ENCODE measurements at places on chromosomes 7 and 10.

DNA sequence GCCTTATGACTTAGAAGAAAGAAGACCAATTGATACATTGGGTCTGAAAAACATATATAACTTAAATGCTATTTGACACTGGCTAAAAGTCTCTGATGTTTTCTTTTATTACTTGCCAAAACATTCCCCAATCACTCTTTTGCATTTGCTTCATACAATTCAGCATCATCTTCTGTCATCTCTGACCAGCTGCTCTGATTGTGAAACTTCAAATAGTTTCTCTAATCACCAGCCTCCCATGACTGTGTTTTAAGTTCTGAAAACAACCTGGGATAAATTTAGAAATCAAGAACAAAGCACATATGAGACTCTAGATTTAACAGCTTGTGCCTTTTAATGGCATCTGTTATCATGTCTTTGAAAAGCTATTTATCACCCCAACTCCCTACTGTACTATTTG is 208.4 kb upstream of the KCND2 start:
- no peak for DNase-seq

DNA sequence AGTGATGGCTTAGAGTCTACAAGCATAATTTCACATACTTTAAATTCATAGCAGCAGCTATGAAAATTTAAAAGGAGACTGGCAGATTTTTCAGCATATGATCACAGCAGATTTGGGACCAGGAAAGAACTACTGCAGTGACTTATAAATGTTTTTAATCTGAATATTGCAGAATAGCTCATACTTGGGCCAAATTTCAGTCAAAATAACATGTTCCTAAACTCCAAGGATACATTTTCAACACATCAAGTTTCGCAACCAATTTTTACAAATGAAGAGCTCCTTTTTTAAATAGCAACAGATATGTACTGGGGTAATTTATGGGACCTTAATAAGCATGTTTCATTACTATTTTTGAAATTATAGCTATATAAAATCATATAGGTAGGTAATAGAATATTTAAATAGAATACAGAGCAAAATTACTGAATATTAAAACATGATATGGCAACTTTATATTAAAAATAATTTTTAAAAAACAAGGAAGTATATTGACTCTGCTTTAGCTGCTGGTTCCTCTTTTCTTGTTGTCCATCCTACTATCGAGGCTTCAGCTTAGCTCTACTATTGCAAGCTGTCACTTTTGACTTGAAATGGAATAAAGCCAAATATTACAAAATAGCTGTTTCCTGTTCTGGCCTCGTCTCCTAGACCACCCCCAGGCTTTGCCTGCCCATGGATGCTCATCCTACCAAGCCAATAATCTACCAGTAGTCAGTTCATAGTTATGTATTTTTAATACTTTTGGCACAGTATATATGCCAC is 123.1 kb downstream of the NRBF2 start:
- no peak for DNase-seq

DNA sequence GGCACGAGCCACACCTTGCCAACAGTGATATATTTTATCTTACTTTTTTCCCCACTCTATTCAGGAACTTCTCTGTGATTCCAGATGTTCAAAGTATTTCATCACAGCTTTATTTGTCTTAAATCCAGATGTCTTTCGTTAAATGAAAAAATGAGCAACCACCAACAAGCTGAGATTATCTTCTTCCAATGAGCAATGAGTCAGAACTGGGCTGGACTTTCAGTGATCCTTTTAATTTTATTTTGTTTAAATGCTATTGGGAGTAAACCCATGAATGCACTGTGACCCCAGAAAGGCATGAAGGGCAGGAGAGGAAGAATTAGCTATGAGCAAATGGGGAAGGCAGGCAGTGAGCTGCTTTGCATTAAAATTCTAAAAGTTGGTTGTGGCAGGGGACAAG is 77.6 kb upstream of the IMMP2L start:
- DNase-seq: peak; percentile 24

DNA sequence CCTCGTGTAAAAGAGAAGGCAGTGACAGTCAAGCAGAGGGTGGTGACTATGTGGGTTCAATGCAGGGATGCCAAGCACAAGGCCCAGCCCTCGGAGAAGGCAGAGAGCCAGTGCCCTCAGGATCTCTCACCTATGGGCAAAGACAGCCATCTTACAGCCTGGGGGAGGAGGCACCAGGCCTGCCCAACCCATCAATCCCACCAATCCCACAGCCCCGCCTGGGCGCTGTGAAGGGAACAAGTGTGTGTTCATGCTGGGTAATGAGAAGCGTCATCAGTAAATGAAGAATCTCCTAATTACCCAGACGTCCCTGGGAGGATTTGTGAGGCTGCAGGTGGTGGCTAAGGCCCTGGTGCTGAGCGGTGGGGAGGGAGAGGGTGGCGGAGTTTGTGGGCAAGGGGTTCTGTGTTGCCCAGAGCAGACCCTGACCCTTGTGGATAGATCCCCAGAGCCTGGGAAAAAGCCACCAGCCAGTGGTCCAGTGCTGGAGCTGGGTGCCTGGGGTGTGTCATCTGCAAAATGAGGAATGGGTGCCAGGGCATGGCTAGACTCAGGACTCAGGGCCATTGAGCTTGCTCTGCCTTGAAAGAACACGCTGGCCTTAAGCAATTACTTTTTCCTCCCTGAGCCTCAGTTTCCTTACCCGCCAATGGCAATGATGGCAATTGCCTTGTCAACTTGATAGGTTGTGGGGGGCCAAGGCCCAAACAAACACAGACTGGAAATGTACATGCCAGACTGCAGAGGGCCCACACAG is 128.1 kb upstream of the UNC5B start:
- DNase-seq: no peak

DNA sequence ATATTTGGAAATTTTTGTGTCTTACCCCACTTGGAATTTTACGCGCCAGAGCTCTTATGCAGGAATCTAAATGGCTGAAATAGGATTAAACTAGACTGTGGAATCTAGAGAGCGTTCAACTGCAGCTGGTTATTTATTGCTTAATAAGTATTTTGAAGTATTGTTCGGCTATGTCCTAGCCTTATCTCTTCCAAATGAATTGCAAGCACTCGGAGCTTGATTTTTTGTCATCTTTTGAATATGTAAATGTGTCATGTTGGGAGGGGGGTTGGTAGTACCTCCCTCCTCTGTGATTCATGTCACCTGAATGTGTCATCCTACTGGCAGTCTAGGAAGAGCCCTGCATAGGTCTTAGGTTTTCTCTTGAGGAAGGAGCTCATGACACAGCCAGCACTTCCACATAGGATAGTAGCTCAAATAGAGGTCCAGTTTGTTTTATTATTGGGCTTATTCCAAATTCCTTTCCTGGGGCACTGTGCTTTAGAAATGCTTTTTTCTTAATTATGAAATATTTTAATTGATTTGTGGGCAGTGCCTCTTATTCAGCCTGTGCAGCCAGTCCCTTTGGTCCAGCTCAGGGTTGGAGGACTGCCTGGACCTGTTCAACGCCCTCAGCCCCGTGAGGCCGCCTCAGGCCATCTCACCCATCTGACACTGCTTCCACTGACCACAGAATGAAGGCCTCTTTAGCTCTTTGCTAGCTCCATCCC is 22.5 kb upstream of the TRIL start:
- peak; percentile 32 for DNase-seq

DNA sequence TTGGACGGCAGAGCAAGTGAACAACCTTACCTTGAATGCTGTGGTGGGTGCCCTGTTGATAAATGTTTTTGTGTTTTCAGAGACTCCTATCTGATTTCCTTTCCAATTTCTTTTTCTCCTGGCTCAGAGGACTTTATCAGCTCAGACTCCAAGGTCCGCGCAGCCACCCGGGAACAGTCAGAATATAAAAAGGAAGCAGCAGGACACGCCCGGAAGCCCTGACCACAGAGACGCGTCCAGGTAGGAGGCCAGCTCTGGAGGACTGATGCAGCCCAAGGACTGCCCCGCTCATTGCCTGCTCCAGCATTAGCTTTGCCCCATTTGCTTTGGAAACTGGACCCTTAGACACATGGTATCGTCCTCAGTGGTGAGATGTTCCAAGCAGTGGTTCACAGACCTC is 61.3 kb downstream of the TACC2 start:
- no peak for DNase-seq

GRCh38 chr10:111142092-111142768 is 65.4 kb downstream of the ADRA2A start:
- DNase-seq: no peak

GRCh38 chr7:86995052-86995725 is 64.3 kb downstream of the ELAPOR2 start:
- no peak for DNase-seq

- DNase-seq: no peak
Observed at GRCh38 chr7:105017657-105018365, 3.8 kb downstream of the KMT2E start.

DNA sequence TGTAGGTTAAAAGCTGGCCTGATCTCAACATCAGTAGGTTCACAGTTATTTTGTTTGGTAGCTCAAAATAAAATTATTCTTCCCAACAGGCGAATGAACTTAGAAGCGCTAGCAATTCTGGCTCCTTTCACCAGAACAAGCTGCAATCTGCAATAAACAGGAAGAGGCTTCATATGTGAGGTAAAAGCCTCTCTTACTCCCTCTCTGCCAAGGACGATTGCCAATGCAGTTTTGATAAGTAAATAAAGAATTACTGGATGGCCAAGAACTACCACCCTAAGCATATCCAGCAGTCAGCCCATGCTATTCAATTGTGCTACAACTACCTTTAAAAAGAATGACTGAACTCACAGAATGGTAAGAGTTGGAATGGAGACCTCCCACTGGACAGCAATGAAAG is 150.0 kb upstream of the LAMB4 start:
- DNase-seq: no peak

Measured in EL (cell line).